ENCODE measurements at places on chromosomes 13 and 19.

- no peak for DNase-seq
These were observed 103.9 kb upstream of the UBL3 start for GRCh38 chr13:29954082-29955028.

DNA sequence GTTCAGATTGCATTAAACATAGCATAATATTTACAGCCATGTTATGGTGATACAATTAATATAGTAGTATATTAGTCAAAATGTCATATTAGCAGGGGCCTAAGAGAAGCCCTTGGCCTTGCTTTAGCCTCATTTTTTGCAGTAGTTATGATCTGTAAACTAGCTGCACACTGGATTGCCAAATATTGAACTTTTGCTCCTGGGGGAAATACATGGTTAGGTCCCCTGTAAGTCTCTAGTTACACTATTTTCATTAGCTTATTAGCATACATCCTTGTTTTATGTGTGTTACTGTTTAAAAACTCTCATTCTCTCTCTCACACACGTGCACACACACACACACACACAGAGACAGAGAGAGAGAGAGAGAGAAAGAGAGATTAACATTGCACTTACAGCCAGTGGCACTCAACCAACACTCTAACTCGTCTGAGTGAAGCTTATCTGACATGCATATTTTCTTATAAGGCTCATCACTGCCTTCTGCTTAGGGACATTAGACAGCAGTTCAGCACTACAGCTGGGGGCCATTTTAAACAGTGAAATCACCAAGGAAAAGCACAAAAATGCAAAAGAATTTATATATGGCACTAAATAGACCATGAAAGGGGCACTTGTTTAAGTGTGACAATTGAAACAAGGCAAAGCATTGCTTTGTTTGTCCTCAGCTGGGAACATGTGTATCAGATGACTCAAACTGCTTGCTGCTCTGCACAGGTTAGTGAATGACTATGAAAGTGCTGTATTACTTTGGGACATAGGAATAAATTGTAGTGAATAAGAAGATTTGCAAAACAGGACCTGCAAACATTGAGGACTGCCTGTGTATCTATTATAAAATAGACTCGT, 278.7 kb downstream of the GPC6 start:
- DNase-seq = no peak

DNA sequence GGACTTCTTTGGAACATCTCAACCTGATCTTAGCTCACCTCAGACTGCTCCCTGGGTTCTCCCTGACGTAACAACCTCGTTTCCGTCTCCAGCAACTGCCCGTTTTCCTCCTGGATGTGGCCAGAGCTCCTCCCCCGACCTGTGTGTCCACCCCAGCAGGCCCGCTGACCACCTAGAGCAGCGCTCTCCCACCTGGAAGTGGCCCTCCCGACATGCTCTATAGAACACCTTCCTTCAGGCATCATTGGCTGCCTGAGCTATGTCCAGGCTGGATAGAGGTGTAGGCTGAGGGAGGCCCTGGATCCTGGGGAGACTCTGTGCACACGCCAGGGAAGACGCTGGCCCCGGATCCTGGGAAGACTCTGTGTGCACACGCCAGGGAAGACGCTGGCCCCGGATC, 81.3 kb downstream of the TEX29 start:
- no peak for DNase-seq

- no peak for DNase-seq
These were observed 83.1 kb downstream of the ALOX5AP start for GRCh38 chr13:30818323-30818960.

DNA sequence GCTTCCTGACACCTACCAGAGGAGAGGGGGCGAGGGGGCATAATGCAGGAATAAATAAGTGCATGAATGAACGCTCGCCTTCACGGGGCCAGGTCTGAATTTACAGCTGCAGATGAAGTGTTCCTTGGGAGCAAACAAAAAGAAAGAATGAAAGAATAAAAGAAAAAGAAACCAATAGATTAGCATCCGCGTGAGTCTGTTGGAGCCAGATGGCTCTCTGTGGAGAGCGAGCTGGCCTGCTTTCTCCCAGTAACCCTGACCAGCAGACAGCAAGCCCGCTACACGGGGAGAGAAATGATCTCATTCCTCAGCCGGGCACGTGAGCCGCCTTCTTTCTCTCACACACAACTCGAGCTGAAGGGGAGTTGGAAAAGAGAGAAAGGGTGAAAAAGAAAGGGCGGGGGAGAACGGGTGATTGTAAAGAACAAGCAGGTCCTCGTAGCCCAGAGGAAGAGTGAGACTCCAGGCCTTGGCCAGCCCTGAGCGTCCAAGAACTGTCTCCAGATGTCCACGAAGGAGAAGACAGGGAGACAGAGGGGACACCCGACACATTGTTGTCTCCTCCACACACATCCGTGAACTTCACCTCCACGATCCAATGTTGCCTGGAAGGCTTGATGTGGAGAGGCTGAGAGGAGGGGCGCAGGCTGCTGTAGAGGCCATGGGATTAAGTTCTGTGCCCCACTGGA, 81.4 kb downstream of the RNASEH2B start:
- peak; percentile 50 for DNase-seq

DNA sequence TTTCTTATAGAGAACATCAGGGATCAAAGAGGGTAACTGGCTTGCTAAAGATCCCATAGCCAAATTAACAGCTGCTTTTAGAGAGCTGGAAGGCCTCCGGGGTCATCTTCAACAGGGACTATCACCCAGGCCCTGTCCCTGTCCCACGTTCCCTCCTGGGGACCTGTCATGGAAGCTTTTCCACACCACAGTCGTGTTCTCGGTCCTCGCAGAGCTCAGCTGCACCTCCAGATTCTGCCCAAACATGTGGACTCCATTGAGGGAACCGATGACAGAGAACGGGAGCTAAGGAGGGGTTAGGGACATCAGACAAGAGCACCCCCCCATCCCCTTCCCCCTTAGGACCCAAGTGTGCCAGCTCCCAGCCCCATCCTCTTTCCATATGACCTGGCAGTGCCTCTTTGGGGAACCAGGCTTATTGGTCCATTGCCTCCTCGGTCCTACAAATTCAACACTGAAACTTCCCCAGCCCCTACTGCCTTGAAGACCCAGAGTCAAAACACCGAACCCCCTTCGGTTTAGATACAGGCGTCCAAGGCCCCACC, 568 bp downstream of the FUZ start:
- DNase-seq = no peak

DNA sequence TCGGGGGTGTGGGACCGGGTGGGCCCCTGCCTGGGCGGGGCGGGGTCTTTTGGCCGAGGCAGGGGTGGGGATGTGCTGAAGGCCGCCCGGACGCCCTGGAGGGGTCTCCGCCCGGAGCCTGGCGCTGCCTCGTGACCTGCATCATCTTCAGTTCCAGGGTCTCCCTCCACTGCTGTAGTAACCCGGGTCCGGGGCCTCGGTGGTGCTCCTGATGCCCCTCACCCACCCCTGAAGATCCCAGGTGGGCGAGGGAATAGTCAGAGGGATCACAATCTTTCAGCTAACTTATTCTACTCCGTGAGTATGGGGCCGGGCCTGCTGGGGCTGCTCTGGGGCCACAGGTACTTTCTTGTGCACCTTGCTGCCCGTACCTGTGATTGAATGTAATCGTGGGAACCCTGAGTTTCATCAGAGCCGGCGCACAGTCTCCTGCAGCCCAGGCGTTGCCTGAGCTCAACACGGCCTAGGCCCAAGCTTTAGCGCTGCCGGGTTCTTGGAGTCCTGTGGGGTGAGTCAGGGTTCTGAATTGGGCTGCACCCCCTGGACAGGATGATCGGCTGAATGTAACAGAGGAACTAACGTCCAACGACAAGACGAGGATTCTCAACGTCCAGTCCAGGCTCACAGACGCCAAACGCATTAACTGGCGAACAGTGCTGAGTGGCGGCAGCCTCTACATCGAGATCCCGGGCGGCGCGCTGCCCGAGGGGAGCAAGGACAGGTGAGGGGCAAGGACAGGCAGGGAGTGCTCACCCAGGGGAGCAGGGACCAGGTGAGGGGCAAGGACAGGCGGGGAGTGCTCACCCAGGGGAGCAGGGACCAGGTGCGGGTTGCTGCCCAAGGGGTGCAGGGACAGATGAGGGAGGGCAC, 10.5 kb downstream of the PEAK3 start:
- DNase-seq = no peak

DNA sequence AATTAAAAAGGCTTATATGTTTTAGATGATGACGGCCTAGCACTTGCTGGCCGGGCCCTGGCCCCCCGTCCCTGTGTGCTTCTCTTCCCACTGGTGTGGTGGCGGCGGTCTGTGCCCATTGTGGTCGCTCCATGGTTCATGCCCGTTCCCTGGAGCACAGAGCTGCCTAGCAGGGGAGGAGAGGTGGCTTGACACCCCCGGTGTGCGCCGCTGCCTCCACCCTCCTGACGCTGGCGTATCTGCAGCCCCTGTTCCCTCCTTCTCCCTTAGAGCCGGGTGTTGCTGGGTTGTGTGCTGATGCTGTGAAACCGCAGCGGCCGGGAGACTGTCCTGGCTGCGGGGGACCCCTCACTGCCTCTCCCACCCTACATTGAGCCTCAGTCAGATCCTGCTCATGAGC, 29.1 kb downstream of the DOT1L start:
- DNase-seq = no peak

DNA sequence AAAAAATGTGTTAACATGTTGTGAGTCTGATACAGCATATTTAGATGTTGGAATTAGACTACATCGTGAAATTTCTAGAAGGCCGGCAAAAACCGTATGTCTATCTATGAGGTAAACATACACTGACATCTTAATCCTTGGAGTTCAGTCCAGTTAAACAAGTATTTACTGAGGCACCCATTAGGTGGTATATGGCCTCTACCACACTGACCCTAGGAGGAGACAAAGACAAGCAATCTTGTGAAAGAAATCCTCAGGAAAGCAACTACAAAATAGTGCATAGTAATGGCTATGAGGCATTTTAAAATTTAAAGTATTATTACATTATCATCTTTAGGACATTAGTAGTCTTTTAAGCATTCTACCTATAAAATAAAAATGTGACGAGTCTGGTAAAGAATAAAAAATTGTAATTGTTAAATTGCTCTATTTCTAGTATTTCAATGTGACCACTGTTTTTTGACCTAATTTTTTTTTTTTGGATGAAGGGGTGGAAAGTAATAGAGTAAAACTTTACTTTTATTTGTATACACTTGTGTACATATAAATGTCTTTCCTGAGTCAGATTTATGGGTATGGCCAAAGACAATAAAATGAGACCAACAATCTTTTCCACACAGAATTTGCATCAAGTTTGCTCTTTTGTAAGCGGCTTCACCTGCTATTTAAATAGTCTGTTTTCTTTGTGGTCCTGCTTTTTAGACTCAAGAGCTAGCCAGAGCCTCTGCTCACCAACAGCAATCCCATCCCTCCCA, 50.5 kb downstream of the KATNAL1 start:
- no peak for DNase-seq

DNA sequence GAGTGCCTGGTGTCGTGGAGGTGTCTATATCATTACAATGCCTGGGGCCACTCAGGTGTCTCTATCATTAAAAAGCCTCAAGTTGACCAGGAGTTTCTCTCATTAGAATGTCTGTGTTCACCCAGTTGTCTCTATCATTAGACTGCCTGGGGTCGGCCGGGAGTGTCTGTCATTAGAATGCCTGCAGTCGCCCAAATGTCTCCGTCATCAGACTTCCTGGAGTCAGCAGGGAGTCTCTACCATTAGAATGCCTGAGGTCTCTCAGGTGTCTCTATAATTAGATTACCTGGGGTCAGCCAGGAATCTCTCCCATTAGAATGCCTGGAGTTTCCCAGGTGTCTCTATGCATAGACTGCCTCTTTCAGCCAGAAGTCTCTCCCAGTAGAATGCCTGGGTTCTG, 1477.6 kb downstream of the UQCRFS1 start:
- no peak for DNase-seq

DNA sequence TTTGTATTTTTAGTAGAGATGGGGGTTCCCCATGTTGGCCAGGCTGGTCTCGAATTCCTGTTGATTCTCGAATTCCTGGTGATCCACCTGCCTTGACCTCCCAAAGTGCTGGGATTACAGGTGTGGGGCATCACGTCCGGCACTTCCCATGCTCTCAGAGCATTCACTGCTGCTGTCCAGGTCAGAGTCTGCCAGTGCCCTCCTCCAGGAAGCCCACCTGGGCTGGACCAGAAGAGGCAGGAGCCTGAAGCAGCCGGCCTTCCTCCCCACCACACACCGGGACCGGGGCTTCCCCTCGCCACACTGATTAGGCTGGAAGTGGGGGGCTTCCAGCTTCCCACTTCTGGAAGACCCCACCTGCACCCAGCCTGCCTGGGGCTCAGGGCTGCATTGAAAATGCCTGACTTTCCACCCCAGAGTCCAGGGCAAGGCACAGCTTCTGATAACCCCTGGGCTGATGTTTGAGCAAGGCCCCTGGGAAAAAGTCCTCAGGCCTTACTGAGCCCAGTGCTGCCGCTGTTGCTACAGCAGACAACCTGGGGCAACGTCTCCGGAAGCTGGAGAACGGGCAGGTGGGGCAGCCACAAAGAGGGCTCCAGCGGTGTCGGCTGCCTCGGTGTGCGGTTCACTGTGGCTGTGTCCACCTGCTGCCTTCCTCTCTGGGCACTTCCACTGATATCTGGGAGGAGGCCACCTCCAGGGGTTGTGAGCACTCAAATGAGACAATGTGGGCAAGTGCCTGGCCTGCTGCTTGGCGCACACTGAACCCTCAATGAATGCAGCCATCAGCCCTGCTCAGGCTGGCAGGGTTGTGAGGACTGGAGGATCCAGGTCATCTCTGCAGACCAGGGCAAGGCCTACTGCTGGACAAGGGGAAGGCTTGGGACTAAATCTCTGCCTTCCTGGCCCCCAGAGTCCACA, 22.6 kb downstream of the CEBPA start:
- DNase-seq = no peak

- no peak for DNase-seq
These were observed 23.7 kb upstream of the GPR18 start for GRCh38 chr13:99281811-99282263.

DNA sequence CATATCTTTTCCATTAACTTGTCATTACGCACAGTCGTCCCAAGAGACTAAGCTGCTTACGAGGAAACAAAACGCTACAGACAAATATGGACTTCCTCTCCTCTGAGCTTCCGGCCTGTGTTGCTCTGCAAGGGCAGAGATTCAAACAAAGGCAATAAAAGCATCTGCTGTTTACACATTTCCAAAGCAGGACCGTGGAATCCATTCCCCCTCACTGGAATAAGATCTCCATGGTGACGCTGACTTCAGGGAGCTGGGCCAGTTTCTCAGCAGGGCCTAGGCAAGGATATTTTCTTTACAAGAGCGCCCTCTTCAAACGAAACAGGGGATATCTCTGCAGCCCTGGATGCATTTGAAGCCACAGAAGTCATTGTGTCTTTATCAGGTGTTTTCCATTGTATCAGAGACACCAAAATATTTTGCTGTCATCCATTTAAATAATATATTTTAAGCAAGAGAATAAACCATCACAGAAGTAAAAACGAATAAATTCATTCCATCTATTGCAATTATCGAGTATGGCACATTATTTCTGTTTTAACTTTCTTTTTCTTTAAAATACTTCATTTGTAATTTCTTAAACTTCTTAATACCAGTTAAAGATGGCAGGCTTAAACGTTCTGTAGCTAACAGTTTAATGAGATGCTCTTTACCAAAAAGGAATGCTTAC, 177.5 kb downstream of the DCLK1 start:
- DNase-seq = peak; percentile 99

DNA sequence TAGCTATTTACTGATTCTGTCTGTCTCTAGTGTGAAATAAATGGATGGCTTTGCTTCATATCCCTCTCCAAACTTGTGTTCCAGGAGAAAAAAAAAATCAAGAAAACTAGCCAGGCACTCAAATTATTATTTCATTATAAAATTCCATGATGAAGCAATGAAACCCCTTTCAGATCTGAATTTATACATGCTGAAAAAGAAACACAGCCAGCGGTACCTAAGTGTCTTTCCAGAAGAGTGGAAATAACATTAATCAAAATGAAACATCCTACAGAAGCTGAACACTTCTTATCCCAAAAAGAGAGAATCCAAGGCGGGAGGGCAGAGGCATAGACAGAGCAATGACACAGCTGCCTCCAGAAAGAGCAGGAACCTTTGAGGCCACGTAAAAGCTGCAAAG, 15.9 kb downstream of the ENOX1 start:
- DNase-seq = no peak

Measured in DMS153 (cell line).